Epithelial cell of alveolus of lung (primary cell): ENCODE measurements at places on chromosomes 13 and 19. TPM values are rescaled to one million over a fixed set of nuclear protein-coding genes. Genes with fewer than 3 reads are reported as not detected.

Gene CYP4F8
- total RNA-seq = not detected in 2 replicates

Gene PEAK3
- 0.13 TPM in 1 of 2 replicates, not detected in the other for total RNA-seq

Gene ADGRE2
- 5.2 and 6.1 TPM in 2 replicates for total RNA-seq

Gene DHPS
- 62.4 and 124 TPM in 2 replicates for total RNA-seq

Gene LILRB2
- not detected in 2 replicates for total RNA-seq

Gene YJEFN3
- 0.26 and 2.4 TPM in 2 replicates for total RNA-seq

Gene ZNF865
- 3.7 and 6.8 TPM in 2 replicates for total RNA-seq

Gene ARHGEF7
- 18.5 and 38.3 TPM in 2 replicates for total RNA-seq

Gene SIGLEC14
- 0.13 TPM in 1 of 2 replicates, not detected in the other for total RNA-seq

Gene MZF1
- total RNA-seq = 3.9 and 14.6 TPM in 2 replicates

Gene CD33
- total RNA-seq = not detected in 2 replicates

Gene ZNF844
- 2.3 and 9.0 TPM in 2 replicates for total RNA-seq

Gene S1PR4
- not detected in 2 replicates for total RNA-seq

Gene NLRP7
- not detected in 2 replicates for total RNA-seq
